Osteocyte (in vitro differentiated cells): ENCODE measurements at places on chromosomes 12 and 14. TPM values are rescaled to one million over a fixed set of nuclear protein-coding genes. Genes with fewer than 3 reads are reported as not detected.

DNA sequence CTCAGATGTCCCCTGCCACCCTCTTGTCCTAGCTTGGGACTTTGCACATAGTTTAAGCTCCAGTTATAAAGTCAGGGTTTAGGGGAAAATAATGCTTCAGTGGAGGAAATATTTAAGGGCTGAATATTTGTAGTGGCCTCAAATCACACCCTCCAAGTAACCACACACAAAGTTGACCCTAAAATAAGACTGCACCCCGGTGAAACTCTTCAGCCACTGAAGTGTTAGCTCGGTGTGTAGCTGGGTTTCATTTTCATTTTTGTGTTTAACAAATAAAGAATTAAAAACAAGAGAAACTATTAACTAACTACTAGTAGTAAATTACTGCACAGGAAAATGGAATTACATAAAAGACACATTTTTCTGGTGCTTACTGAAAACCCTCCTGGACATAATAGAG, 14.8 kb upstream of the BCL11B start:
- no peak for DNase-seq

DNA sequence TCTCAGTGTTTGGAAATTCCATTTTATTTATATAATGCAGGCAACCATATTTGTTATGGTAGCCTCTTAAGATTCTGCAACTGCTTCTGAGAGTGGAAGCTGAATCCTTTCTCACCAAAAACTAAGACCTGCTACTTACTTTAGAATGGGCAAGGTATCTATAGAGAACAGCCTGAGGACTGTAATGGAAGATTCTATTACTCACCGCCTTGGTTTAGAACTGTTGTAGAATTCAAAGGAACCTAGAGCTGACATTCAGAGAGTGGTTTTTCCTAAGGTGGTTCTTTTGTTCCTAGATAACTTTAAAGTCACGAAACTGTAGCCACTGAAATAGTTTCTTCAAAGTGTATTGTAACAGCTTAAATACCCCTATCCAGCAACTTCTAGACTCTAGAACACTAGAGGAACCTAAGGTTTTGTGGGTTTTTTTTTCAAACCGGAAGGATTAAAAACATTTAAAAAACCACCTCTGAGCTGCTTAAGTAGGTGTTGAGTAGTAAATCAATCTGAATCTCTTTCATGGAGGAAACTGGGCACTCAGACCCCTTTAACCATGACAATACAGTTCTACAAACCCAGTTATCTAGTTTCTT, 4.2 kb downstream of the TDP1 start:
- no peak for DNase-seq

The TAS2R8 gene
- total RNA-seq, result 0.50 TPM in 1 of 2 replicates, not detected in the other

- DNase-seq, result no peak
Observed at GRCh38 chr14:54894995-54895394, 7.6 kb downstream of the GCH1 start.

DNA sequence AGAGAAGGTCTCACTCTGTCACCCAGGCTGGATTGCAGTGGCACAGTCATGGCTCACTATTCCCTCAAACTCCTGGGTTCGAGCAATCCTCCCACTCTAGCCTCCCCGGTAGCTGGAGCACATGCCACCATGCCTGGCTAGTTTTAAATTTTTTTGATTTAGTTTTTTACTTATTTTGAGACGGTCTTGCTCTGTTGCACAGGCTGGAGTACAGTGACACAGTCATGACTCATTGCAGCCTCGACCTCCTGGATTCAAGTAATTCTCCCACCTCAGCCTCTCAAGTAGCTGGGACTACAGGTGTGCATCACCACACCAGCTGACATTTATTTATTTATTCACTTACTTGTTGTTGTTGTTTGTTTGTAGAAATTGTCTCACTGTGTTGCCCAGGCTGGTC, 22.2 kb upstream of the DIP2B start:
- DNase-seq, result no peak

DNA sequence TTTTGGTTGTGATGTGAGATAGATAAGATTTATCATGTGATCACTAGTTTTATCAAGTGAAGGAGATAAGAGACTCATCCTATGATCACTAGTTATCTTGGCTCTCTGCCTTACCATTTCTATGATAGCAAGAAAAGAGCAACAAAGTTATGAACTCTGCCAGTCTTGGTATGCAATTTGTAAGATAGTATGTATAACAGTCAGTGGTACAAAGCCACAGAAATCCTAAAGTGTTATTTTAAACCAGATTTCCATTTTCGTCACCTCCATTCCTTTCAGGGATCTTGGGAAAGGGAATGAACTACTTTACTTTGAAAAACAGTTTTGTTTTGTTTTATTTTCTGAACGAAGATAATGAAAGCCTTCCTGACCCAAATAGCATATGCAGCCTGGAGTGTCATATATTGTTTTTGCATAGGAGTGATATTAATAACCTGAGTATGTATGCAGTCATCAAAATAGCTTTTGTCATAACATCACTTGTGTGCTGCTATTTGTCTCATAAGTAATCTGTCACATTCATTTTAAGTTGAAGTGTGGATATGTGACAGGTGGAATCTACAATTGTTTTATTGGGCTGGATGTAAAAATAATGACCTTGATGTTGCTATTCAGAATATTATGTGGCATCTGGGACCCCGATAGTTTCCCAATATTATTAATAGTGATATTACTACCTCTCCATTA, 35.0 kb downstream of the FLRT2 start:
- no peak for DNase-seq

The FOXN4 gene
- not detected in 2 replicates for total RNA-seq

The SLC6A12 gene
- not detected in 2 replicates for total RNA-seq

GRCh38 chr14:56703947-56704346, 106.3 kb downstream of the OTX2 start:
- DNase-seq, result no peak

GRCh38 chr12:991350-992333, 619 bp downstream of the ERC1 start:
- no peak for DNase-seq

DNA sequence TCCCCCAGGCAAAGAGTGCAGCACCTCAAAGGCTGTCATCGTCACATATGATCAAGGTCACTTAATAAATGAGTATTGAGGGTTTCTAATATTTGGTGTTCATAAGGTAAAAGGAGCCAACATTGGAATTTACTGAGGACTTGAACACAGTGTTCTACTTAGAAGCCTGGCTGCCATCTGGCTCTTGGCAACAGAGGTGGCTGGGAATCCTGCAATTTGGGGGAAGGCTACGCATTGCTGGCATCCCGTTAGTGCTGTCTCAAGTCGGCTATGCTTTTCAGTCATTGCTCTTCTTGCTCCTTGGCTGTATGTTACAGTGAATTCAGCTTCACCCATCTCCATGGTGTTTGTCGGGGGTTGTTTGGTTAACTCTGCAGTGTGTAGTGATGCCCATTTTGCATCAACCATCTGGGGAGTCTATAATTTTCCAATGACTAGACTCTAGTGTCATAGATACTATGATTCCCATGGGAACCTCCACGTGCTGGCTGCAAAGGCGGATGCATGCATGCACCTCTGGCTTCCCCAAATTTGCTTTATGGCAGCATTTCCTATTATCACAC, 12.9 kb upstream of the SLC24A4 start:
- DNase-seq, result no peak

- DNase-seq, result no peak
Observed at GRCh38 chr12:84661786-84662185, 250.8 kb downstream of the SLC6A15 start.

- DNase-seq, result peak; percentile 90
Observed at GRCh38 chr12:48350249-48351021, at the start of gene ZNF641. ZNF641 (minus strand) TSS chr12:48350919; CDS start chr12:48348090, 2,829 bp downstream.

DNA sequence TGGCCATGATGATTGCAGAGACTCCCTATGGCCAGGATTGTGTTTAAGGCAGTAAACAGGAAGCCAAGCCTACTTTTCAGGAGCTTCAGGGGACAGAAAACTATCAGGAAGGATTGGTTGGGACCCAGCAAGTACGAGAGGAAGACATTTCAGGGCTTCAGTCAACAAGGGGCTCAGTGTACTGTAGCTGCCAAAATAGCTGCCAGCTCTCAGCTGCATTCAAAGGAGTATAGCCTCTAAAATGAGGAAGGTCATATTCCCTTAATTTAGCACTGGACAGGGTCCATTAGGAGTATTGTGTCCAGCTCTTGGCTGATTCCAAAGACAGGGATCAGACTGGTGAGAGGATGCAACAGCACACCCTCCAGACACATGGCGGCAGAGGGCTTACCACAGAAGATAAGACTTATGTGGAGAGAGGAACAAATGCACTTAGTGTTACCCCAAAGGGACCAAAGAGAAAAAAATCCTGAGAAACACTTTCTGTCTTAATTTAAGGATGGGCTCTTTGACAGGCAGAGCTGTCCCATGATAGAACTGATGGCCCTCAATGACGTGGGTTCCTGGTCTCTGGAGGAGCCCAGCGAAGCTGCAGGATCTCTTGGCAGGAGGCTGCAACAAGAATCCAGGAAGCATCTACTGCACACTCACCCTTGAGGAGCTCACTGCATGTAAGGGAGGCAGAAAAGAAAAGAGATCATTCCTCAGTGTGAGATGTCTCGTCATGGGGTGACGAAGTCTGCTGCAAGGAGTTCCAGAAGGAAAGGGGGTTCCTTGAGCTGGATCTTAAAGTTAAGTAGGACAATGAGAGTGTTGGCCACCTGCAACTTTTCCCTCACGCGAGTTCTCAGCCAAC, 14.8 kb downstream of the BDKRB1 start:
- peak; percentile 44 for DNase-seq

The OR4N5 gene
- not detected in 2 replicates for total RNA-seq
